Urothelium cell line (cell line): ENCODE measurements at places on chromosomes 12 and 14.

DNA sequence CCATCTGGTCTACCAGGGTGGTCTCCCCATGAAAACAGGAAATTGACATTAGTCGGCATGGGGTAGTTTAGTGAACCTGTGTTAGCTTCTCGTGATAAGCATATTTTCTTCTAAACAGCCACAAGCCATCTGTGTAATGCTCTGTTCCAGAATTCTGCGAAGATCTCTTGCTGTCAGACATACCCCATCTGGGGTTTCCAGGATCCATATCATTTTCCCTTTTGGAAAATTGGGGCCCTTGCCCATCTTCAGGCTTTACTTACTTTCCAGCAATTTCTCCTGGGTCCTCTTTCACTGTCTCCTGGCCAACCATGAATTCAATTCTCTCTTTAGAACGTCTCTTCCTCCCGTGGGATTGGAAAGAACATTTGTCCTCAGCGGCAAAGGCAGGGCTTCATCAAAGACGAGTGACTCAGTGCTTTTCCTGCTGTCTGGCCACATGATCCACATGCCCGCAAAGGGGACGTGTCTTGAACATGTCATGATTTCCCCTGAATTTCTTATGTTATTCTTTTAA lies 21.4 kb upstream of the NCOR2 start:
- DNase-seq, result peak; percentile 84

DNA sequence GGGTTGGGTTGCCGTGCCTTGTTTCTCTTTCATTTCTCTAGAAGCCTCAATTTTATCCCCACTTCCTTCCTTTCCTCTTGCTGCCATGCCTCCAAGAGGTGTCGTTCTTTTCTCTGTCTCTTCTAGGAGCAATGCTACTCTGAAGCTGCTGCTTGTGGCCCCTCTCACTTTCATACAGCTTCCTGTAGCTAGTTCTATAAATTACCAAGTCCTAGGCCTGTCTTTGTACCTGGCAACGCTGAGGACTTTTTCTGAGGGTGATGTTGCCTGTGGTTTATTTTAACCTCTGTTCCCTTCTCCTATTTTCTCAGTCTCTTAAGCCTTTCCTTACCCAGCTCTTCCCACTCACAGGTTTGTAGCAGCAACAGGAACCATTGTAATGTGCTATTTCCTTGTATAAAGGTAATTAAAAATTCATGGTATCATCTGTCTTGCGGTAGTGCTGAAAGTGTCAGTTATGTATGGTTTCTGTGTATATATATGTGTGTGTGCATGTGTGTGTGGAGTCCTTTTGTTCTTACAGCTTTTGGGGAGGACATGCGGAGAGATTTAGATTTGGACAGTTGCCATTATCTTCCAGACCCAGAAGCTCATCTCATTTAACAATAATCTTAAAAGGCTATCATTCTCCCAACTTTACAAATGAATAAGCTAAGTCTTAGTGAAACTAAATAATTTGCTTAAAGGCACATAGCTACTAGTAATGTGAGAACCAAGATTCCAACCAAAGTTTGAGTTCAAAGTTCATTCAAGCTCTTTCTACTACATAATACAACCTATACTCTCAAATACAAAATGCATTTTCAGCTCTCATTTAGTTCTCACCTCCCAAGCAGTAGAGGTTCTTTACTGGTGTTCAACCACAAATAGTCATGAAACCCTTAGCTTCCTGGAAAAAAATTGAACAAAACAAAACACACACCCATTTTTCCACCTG lies 43.8 kb downstream of the DDHD1 start:
- no peak for DNase-seq

GRCh38 chr12:90951432-90952105 lies 3.4 kb downstream of the CCER1 start:
- no peak for DNase-seq

DNA sequence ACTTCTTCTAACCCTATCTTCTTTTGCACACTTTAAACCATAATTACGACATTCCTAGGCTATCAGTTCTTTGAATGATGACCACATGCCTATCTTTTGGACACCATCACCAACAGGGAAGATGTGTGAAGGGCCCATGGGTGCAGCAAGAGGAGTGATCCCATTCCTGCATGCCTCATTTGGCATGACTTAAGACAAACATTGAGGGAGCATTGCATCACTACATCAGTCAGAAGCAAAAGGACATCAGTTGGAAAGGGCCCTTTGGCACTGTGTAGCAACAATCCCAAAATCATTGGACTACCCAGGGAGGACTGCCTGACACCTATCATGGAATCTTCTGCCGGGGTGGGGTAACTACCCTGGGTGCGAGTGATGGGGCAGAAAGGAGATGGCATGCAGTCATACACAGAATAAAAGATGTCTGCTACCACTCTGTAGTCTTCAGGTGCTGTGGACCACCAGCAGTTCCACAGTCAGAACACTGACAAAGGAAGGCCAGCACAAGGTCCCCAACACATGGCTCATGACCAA lies 10.7 kb upstream of the TMBIM6 start:
- no peak for DNase-seq

- DNase-seq, result no peak
Measured at GRCh38 chr12:13851828-13852227, 129.6 kb downstream of the GRIN2B start.

DNA sequence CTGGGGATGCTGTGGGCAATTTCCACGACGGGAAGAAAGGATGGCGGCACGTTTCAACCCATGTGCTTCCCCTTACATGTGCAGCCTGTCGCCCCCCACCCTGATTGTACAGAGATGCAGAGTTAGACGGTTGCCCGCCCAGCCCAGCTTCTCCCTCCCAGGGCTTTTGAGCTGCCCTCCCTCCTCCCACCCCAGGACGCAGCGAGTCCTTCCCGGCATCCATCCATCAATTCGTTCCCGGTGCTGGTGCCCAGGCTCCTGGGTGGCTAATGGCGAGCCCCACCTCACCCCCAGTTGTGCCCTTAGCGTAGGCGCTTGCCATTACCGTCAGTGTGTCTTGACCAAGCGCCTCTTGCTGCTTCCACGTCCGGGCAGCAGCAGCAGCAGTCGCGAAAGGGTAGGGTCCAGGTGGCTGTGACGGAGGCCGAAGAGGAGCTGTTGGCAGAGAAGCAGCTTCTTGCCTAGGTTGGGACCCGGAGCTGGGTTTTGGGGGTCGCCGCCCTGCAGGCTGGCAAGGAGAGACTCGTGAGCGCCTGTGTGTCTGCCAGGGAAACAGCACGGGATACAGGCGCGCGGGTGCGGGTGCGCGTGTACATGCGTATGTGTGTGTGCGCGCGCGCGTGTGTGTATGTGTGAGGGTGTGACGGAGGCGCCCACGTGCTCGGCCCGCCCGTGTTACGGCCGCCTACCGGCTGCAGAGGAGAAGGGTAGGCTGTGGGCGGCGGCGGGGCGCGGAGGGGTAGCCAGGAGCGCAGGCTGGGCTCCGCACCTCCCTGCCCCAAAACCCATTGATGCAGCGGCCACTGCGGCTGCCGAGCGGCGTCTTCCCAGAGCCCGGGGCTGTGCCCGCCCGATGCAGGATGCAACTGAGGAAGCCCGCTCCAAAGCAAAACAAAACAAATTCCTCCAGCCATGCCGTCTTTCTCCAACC lies at the start of gene SLC6A15:
Gene SLC6A15 (minus strand): TSS at position 602 of the 931 bp plus-strand sequence. CDS start 20,679 bp downstream, outside the sequence.
- peak; percentile 83 for DNase-seq

- DNase-seq, result no peak
Measured at GRCh38 chr14:22469538-22470303, 119.3 kb downstream of the DAD1 start.

DNA sequence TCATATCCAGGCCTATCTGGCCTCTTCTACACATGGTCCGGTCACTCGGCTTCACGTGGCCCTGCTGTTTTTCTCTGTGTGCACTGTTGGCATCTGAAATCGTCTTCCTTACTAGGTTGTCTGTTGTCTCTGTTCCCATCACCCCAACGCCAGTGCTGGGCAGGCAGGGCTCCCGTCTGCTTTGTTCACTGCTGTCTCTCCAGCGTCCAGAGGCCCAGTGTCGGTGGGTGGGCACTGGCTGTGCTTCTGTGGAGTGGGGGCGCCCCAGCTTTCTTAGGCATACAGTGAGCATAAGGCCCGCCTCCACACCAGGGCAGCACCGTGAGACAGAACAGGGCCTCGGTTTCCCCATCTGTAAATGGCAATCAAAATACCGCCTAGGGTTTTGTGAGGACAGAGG lies 153.1 kb downstream of the BCL11B start:
- no peak for DNase-seq

DNA sequence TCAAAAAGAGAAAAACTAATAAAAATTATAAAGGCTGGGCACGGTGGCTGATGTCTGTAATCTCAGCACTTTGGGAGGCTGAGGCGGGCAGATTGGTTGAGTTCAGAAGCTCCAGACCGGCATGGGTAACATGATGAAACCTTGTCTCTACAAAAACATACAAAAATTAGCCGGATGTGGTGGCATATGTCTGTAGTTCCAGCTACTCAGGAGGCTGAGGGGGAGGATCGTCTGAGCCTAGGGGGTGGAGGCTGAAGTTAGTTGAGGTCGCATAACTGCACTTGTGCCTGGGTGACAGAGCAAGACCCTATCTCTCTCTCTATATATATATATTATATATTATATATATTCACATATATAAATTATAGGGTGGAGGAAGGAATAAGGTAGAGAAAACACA lies 32.5 kb upstream of the ANO2 start:
- no peak for DNase-seq

GRCh38 chr14:105090493-105091053 lies 25.3 kb upstream of the GPR132 start:
- peak; percentile 68 for DNase-seq

GRCh38 chr12:121114019-121114639 lies 18.5 kb upstream of the P2RX7 start:
- peak; percentile 70 for DNase-seq

GRCh38 chr14:26276757-26277156 lies 321.1 kb downstream of the NOVA1 start:
- DNase-seq, result peak; percentile 30

- DNase-seq, result no peak
Measured at GRCh38 chr12:90368081-90368480, 586.9 kb downstream of the CCER1 start.

DNA sequence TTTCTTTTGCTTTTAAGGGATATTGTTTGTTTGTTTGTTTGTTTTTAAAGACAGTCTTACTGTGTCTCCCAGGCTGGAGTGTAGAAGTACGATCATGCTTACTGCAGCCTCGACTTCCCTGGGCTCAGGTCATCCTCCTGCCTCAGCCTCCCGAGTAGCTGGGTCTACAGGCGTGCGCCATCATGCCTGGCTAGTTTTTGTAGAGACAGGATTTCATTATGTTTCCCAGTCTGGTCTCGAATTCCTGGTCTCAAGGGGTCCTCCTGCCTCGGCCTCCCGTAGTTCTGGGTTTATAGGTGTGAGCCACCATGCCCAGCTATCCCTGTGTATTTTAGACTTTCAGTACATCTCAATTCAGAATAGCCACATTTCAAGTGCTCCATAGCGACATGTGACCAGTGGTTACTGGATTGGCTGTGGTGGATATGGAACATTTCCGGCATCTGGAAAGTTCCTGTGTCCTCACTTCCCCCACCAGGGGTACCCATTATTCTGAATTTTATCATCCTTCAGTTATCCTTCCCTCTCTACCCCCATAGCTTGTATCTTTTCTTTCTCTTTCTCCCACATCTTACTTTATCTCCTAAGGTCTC lies 61.1 kb downstream of the HRK start:
- no peak for DNase-seq

- DNase-seq, result no peak
Measured at GRCh38 chr14:104337351-104337750, 199.0 kb downstream of the KIF26A start.

- DNase-seq, result no peak
Measured at GRCh38 chr14:34971801-34972200, 11.0 kb upstream of the SRP54 start.

GRCh38 chr14:98069712-98070171 lies 1202.3 kb downstream of the BCL11B start:
- DNase-seq, result peak; percentile 67

DNA sequence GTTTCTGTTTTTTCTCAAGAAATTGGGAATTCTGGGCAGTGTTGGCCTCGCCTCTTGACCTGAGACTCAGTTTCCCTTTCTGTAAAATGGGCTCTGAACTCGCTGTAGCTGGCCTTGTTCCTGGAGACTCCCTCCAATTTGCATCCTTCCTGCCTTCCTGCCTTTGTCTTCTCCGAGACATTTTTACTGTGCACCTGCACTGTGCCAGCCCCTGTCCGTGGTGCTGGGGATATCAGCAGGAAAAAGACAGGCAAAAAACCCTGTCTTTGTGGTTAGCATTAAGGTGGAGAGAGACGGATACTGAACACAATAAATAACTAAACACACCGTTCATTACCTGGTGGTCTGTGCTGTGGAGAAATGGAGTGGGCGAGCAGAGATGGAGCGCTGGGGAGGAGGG lies 129.8 kb downstream of the AACS start:
- DNase-seq, result peak; percentile 48

GRCh38 chr14:91280129-91280528 lies 35.6 kb upstream of the GPR68 start:
- DNase-seq, result no peak

DNA sequence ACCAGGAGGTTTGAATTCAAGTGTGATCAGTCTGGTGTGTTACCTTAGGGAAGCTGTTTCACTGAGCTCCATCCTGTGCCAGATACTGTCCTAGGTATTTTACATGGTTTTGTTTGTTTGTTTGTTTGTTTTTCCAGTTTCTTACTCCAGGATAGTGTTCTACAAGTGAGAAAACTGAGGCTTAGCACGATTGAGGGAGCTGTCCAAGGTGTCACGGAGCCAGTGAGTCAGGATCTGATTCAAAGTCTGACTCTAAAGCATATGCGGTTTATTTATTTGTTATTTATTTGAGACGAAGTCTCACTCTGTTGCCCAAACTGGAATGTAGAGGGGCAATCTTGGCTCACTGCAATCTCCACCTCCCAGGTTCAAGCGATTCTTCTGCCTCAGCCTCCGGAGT lies 79.7 kb upstream of the GNG2 start:
- DNase-seq, result peak; percentile 60

- DNase-seq, result peak; percentile 68
Measured at GRCh38 chr12:14273913-14274311, 91.6 kb upstream of the ATF7IP start.

DNA sequence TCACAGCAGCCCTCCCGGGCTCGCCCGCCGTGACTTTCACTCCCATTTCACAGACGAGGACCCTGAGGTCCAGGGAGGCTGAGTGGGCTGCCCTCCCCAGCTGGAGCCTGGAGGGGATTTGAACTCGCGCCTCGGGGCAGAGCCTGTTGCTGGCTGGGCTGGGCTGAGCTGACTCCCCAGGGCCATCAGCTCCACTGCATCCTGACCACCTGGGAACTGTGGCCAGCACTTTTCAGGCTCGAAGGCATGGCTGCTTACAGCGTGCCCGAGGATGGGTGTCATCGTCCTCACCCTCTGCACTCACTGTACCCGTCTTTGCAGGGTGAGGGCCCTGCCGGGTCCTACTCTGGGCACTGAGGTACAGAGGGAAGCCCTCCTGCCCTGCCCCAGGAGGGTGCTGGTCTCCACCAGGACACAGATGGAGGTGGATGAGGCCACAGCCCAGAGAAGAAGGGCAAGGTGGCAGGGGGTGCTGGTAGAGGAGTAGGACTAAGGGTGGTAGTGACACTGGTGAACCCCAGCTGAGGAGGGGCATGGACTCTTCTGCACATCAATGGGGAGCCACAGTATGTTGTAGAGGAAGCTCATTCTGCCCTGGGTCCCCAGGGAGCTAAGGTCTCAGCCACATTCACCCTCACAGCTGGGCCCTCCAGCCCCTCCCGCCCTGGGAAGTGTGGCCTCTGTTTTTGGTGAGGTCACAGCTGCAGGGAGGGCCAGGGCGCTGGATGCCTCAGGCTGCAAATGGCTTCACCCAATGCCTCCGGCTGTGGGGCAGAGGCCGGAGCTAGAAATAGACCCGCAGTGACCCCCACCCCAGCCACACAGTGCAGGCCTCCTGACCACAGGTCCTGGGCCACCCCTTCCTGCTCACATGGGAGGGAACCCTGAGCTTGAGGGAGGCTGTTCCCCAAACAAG lies 365.1 kb upstream of the SFSWAP start:
- DNase-seq, result no peak
